DMS79 treated with DMSO at 0.1 percent for 48 hours (cell line): ENCODE measurements at places on chromosomes 5 and 9.
A peak's percentile ranks its signal among the peaks of the same experiment; 100 is the strongest.

- no peak for DNase-seq
Measured at GRCh38 chr5:159660401-159660800, 255.9 kb upstream of the ADRA1B start.

DNA sequence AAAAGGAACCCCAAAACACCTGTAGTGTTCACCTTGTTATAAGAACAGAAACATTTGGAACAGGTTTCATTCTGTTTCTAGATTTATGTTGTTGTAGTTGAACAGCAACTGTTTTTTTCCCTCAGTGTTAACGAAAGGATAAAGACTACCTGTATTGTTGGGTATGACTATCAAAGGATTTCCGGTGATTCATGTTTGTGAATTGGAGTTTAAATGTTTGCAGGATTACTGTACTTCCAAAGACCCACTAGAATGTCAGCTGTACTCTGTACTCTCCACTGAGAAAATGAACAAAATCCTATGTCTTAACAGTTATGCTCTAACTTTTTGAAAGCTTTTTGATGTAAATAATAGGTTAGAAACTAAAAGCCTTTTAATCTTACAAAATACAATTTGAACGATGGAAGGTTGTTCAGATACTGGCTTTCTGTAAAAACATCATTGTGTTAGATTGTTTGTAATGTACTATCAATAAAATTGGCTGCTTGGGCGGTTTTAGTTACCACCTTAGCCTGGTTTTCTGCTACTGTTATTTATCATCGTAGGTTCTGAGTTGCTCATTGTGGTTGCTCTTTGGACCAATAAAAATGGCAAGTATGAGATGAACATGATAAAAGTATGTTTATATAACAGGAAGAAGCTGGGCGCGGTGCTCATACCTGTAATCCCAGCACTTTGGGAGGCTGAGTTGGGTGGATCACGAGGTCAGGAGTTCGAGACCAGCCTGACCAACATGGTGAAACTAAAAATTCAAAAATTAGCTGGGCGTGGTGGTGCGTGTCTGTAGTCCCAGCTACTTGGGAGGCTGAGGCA lies 44.1 kb downstream of the DCP2 start:
- no peak for DNase-seq

DNA sequence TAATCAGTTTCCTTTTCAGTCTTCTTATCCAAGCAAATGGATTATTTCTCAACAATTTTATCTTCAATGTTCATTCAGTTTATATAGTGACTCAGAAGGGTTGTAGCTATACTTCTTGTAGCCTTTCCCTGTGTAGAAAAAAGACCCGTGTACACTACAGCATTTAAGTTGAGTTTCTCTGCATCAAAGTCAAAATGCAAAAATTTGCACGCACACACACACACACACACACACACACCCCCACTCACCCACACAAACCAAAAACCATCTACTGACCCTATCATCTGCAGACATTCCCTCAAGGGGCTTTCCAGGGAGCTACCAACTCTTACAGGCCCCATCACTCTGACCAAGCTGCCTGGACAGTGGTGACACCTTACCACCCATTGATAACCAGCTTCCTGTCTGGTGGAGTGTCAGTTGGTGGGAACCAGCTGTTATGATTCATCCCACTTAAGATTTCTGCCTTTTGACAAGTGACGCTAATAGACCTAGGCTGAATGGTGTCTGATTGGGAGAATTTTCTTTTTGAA lies 12.2 kb upstream of the ELL2 start:
- DNase-seq, result no peak

DNA sequence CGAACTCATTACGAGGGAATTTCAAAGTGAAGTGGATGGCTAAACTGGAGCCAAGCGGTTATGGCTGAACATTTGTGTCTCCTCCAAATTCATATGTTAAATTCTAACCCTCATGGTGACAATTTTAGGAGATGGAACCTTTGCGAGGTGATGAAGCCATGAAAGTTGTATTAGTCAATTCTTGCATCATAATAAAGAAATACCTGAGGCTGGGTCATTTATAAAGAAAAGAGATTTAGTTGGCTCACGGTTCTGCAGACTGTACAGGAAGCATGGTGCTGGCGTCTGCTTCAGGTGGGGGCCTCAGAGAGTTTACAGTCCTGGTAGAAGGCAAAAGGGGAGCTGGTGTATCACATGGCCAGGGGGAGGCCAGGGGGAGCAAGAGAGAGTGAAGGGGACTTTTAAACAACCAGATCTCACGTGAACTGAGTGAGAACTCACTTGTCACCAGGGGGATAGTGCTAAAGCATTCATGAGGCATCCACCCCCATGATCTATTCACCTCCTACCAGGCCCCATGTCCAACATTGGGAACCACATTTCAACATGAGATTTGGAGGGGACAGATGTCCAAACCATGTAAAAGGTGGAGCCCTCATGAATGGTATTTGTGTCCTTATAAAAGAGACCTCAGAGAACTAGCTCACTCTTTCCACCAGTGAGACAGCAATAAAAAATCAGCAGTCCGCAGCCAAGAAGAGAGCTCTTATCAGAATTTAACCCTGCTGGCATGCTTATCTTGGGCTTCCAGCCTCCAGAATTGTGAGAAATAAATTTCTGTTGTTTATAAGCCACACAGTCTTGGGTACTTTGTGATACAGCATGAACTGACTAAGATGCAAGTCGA lies 143.4 kb downstream of the MTRR start:
- no peak for DNase-seq

GRCh38 chr9:124699575-124699974 lies 71.5 kb downstream of the NR6A1 start:
- DNase-seq, result no peak

- no peak for DNase-seq
Measured at GRCh38 chr5:128613766-128614165, 75.7 kb upstream of the FBN2 start.

DNA sequence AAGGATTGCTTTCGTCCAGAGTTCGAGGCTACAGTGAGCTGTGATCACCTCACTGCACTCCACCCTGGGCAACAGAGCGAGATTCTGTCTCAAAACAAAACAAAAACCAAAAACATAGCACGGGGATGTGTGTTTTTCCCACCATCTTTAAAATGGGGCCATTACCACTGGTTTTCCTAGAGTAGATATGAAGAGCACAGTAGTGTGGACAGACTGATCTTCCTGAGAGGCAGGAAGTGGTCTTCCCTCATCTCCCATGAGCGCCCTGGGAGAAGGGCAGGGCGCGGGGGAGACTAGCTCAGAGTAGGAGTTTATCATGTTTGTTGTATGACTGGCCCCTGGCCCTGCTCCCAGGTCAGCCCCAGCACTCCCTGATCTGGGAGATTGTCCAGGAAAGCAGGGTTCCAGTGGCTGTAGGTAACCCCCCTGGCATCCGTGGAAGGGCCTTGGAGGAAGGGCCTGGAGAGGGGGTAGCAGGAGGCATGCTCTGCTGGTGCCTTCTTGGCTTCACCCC lies 2.3 kb downstream of the SUSD3 start:
- DNase-seq, result no peak

DNA sequence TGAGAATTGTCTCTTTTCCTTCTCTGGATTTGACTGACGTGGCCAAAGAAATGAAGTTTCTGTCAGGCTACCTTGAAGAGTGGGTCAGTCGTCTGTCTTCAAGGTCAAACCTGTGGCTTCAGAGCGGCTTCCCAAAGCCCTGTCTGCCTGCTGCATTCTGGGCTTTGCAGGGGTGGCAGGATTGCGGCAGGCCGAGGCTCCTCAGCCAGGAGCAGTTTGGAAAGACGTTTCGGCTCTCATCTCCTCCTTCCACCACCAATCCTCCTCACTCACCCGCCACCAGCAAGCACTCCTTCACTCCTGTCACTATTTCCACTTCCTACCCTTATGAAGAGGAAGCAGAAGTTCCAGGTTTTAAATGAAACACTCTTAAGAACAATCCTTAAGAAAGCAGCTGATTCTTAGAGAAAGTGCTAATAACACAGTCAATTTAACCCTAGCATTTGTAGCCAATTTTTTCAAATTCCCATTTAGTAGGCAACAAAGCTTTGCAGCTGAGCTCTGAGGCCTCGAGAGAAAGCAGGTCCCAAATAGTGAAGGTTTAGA lies 351.7 kb downstream of the ZNF608 start:
- DNase-seq, result no peak

GRCh38 chr9:35757226-35757891 lies 3.3 kb upstream of the MSMP start:
- DNase-seq, result peak; percentile 66

GRCh38 chr9:93084471-93084881 lies 11.5 kb upstream of the CARD19 start:
- no peak for DNase-seq

DNA sequence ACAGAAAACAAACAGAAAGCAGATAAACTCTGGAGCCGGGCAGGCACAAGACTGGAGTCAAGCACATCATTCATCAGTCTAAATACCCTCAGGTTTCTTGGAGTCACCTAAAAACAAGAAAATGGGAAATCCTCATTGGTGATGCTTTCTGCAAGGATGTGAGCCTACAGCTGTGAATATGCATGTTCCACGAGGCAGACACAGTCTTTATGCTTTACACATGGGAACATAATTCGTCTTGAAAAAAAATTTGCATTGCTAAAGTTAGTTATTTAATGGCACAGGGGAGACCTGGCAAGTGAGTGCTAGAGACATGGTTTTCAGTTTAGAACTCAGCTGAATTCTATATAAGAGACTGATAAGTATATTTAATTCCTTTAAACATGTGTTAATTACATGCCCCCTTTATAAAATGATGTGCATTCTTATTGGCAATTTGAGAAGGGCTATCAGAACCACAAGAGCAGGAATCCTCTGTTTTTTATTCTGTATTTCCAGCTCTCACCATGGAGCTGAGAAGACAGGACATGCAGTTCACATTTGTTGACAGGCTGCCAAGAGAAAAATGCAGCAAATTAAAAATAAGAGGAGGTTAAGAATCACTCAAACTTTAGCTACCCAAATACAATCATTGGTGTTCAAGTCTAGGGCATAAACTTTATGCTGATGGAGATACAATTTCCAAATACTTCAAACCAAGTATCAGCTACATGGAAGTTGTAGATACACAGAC lies 438.0 kb upstream of the MPDZ start:
- peak; percentile 48 for DNase-seq

GRCh38 chr5:5497152-5497788 lies 74.8 kb downstream of the ICE1 start:
- DNase-seq, result peak; percentile 6

DNA sequence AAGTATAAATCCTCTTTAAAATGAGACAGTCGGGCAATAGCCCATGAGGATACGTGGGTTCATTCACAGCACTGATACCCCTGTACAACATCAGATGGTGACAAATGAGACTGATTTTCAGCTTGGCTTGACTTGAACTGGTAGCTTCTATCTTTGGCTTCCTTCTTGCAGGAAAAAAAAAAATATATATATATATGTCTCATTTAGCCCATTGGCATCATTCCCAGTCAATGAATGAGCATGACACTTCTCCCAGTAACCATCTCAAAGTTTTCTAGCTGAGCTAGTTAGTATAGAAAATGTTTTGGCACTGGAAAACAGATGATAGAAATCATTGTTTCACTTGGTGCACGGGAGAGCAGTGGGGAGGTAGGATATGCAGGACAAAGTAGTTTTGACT lies 222.5 kb upstream of the TAS2R1 start:
- DNase-seq, result no peak

DNA sequence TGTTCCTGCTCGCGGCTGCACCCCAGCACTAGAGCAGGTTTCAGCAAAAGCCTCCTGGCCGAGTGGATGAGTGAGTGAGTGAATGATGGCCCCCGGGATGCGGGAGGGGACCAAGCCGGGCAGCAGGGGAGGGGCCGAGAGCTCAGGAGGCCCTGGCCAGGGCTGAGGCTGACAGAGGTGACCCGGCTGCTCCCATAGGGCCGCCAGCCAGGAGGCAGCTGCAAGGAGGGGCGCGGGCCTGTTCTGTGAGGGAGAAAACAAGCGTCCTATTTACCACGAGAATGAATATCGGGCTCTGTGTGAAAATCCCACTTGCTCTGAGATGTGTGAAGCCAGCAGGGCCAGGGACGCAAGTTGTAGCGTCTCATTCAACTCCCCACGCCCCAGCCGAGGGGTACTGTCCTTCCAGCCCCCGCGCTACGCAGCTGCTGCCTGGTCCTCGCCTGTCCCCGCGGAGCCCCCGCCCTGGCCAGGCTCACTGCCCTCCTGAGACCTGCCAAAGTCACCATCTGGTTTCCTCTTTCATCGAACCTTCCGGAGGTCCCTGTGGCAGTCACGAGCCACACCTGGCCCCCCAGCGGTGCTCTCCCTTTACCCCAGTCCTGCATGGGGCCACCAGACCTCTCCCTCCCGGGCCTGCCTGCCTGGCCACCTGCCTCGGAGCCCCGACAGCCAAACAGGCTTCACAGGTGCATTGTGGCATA lies 38.8 kb downstream of the RASGEF1C start:
- DNase-seq, result no peak

GRCh38 chr5:132653716-132654115 lies 4.3 kb upstream of the IL13 start:
- no peak for DNase-seq

DNA sequence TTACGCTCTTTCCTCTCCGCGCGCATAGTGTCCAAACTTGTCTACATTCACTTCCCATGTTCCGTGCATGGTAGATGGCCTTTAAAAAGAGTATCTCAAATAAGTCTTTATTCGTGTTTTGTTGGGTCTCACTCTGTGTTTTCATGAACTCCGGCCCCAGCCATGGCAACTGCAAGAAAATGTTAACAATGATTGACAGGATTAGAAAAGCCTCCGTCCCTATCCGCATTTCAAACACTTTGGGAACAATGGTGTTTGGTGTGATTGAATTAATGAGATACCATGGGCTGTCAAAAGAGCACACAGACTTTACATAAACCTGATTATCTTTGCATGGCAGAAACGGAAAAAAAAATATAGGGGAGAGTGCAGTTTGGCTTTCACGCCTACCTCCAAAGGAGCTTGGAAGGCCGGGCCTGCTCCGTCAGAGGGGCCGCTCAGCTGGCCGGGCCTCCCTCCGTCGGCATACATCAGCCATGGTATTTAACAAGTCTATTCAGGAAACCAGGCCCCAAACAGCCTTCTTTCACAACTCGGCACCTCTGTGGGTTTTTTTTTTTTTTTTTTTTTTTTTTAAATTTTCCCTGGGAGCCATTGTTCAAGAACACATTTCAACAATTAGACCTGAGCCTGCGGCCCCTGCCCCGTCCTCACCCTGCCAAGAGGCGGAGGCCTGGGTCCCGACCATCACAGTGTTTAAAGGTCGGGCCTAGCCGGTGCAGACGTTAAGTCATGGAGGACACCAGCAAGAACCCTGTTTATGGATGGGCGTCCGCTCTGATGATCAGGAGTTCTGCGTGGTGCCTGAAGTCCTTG lies 323.8 kb upstream of the IRX4 start:
- no peak for DNase-seq
